ENCODE measurements at places on chromosomes 12 and 14.

GRCh38 chr12:117334855-117335587 is 26.4 kb downstream of the NOS1 start:
- DNase-seq, result no peak

DNA sequence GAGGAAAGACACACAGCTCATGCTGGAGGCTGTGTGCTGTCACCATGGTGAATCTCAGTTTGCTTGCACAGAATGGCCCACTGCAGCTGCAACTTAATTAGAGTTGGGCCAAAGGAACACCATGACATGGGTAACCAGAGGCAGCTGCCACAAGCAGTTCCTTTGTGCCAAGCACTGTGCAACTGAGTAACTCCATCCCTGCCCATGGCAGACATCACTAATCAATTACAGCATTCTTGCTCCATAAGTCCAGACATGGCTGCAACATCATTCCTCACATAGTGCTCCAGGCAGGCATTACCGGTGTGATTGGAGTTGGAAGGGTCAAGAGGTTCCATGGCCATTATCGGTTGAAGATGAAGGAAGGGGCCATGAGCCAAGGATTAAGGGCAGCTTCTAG is 207.0 kb downstream of the RBM19 start:
- DNase-seq, result no peak

DNA sequence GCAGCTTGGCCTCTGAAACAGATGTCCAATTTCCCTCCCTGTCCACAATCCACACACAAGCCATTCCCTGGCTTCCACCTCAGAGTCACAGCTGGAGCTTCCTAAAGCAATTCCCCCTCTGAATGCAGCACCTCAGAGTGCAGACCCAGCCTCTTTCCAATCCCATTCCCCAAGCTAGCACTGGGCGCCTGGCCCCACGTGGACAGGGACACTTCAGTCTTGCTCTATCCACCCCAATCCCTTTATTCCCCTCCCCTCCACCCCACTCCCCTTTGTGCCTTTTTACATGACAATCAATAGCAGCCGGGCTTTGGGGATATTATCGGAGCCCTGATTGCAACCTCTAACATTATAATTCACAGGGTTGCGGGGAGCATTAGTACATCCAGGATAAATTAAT is 292.6 kb downstream of the TTC8 start:
- no peak for DNase-seq

GRCh38 chr14:23430016-23430722 is 5.3 kb downstream of the MYH7 start:
- DNase-seq, result no peak

GRCh38 chr12:4909734-4910501 is at the start of gene KCNA1:
Gene KCNA1, plus strand, starts transcription at chr12:4909905. Its CDS starts 1,474 bp downstream, at chr12:4911379.
- peak; percentile 19 for DNase-seq

DNA sequence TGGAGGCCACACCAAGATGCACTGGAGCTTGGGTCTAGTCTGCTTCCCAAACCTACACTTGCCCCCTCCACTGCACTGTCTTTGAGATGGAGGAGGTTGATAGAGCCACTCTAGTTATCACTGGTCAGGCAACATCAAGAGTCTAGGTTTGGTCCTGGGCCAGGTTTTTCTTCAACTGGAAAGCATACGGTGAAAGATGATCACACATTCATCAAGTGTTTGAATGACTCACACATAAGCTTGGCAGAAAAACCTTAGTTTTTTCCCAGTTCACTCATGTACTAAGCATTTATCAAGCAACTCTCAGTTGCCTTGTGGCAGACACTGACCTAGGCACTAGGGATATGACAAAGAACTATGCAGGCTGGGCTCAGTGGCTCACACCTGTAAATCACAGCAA is 84.5 kb downstream of the PLEKHG3 start:
- no peak for DNase-seq

GRCh38 chr12:127278351-127278750 is 988.6 kb upstream of the TMEM132C start:
- DNase-seq, result no peak

DNA sequence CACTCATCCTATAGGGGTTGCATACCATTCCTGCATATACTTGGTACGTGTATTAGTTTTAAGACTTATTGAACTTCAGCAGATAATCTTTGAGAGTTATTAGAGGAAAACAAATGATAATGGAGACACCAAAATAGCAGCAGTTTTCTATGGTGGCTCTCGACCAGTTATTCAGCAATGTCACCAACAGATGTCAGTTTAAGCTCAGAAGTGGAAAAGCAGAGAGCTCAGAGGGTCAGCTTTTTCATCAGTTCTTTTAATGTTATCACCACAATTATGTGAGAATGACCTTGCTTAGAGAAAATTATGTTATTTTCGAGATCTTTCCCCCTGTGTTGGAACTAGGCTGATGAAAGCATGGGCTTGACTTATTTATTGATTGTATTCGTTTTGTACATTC is 32.0 kb downstream of the PTPN11 start:
- DNase-seq, result no peak

DNA sequence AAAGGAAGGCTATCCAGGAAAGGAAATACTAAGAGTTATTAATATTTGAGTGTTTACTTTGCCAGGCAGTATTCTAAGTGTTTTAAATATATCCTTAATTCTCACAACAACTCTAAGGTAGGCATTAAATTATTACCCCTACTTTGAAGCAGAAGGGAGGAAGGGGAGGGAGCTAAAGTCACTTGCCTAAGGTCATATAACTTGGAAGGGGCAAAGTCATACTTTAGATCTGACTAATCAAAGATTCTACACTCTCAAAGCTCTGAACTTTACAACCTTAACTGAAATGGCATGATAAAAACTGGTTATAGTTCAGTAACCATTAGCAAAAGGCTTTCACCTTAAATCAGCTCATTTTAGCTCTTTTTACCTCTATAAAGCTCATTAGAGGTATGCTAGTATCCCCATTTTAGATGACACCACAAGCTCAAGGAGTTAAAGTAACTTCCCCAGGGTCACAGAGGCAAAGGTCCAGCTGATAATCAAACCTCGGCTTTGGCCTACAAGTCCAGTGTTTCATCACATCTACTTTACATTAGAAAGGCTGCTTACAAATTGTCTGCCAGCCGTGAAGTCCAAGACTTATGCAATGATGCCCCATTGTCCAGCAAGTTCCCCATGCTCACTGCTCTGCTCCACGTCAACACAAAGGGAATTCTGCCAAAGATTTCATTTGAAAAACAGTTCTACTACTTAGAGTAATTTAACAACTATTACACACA is 223.9 kb downstream of the MED13L start:
- no peak for DNase-seq

DNA sequence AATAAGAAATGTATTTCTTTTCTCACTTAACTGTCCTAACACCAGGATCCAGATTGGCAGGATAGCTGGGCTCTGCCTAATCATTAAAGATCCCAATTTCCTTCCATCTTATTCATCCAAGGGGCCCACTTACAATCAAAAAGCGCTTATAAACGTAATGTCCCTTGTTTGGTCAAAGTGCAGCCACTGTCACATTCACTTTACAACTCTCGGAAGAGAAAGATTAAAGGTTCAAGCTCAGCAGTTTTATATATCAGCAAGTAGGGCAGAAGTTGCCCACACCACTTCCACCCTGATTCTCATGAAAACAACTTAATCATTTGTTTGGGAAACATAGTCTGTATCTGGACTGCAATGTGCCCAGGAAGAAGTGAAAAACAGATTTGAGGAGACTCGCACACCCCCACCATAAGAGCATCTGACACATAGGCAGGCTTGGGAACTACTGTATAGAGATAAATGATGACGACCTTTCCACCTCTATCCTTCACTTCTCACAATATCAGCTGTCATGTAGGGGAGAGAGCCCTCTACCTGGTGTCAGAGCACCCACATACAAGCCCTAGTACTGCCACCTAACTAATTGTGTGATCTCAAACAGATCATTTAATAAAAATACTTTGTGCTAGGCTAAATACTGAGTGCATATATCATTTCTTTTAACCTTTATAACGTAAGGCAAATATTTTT is 80.8 kb downstream of the CAPZA3 start:
- no peak for DNase-seq

DNA sequence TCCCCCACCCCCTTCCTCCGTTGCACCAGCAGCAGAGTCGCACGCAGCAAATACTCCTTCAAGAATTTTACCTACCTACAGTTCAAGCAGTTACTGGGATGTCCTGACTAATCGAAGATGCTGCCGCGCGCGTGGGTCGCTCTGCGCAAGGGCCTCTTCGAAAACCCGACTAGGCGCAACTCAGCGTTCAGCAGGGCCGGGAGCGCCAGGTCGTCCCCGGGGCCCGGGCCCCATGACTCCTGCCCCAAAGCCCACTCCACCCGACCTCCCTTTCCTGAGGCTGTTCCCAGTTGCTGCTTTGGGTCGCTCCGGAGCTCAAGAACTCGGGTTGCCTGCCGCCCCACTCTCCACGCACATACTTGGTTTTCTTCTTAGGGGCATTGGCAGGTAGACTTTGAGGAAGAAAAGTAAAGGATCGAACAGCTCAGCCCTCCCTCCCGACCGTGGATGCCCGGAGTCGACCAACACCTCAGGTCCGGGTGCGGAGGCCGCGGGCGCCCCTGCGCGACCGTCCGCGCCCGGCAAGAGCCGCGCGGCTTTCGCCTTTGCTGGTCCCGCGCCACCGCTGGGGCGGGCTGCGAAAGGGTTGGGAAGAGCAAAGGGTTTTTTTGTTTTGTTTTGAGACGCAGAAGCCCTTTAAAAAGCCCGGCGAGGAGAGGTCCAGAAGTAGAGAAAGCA is 1.9 kb downstream of the BMP4 start:
- no peak for DNase-seq

- no peak for DNase-seq
Measured at GRCh38 chr12:116498471-116498870, 60.7 kb upstream of the MAP1LC3B2 start.

GRCh38 chr12:25958428-25959070 is at the start of gene RASSF8:
Gene RASSF8, plus strand, starts transcription at chr12:25958682. Its CDS starts 96,662 bp downstream, at chr12:26055344.
- DNase-seq, result no peak

GRCh38 chr12:79300199-79300568 is 390.6 kb downstream of the PAWR start:
- no peak for DNase-seq

GRCh38 chr12:18281941-18282340 is 20.6 kb downstream of the PIK3C2G start:
- no peak for DNase-seq

GRCh38 chr12:128365651-128366231 is 98.8 kb downstream of the TMEM132C start:
- no peak for DNase-seq

GRCh38 chr14:51806026-51807023 is 54.1 kb upstream of the GNG2 start:
- DNase-seq, result no peak

Measured in activated naive CD4-positive, alpha-beta T cell treated with anti-CD3 and anti-CD28 coated beads, Interleukin-2, amount 50 U/mL, for 16 hours (primary cell).